ENCODE measurements at places on chromosomes 1 and 21.
A peak's percentile ranks its signal among the peaks of the same experiment; 100 is the strongest.

DNA sequence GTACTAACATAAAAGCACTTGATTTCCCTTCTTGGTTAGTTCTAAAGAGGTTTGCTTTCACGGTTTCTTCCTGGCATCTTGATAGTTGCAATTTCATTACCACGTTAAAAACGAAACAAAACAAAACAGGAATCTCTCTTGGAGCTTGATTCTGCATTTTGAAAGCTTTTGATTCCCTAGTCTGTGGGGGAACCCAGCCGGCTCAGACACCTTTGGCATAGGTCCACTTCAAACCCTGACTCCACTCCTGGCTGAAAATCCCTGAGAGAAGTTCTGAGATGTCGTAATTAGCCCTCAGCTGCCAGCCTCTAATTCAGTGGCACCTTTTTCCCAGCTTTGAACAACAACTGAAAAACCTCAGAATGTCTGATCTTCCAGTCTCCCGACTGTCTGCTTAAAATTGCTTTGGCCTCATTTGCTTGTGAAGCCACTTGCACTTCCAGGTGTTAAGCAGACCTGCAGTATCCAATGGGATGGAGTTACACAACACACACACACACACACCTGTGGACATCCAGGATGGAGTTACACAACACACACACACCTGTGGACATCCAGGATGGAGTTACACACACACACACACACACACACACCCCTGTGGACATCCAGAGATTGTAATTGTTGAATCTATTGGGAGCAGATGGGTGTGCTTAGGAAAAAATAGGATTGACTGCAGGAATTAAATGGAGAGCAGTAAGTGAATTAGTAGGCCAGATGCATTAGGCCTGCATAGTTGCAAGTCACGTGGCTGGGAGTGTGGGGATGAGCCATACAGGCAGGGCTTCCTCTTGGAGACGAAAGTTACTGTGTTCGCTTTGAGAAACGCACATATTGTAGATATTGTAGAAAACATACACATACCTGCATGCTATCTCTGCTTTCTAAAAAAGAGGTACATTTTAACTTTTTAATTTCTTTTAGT lies 285.6 kb upstream of the FMN2 start:
- DNase-seq: no peak

DNA sequence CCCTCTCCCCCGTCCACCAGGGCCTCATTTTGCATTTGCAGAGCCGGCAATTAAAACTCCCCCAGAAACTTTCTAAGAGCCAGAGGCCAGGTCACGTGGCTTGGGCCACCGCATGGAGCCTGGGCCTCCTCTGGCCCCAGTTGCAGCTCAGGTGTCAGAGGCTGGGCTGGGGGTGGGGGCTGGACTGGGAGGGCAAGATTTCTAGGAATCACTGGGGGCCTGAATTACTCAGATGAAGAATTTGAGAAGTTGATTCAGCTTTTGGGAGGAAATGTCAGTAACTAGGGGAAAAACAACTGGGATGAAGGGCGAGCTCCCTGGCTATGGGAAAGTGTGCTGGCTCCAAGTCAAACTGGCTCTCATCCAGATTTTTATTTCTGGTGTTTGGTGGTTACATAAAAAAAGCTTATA lies 151.0 kb downstream of the CDC7 start:
- peak; percentile 52 for DNase-seq

DNA sequence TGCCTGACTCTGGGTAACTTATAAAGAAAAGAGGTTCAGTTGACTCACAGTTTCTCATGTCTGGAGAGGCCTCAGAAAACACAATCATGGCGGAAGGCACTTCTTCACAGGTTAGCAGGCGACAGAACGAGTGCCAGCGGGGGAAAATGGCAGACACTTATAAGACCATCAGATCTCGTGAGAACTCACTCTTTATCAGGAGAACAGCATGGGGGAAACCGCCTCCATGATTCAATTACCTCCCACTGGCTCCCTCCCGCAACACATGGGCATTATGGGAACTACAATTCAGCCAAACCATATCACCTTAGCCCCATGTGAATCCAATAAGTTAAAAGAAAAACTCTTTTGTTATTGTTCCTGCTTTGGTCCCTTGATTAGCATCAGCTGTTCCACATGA lies 725.2 kb downstream of the LRRIQ3 start:
- no peak for DNase-seq

DNA sequence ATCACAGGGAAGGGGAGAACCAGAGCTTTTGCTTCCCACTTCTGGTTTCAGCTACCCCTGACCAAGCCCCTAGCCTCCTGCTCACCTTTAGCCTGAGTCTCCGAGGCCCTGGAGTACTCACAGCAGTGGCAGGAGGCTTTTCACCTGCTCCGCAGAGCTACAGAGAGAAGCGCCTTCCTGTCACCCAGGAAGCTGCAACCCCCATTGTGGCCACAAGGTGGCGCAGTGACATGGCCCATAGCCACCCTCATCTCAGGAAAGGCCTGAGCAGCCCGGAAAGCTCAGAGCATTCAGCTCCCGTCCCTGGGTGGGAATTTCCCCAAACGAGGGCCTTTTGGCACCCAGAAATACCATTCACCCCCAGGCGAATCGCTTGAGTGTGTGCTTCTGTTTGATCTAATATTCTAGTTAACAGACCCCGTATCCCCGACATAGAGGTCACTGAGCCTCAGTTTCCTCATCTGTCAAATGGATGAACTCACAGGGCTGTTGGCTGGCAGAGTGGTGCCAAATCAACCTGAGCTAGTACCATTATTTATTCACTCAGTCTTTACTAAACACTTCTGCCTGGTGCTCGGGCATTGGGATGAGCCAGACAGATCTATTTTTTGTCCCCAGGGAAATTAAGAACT lies 25.3 kb downstream of the A3GALT2 start:
- peak; percentile 82 for DNase-seq

- DNase-seq: no peak
These were observed 112.8 kb downstream of the PLPP3 start for GRCh38 chr1:56466538-56466937.

DNA sequence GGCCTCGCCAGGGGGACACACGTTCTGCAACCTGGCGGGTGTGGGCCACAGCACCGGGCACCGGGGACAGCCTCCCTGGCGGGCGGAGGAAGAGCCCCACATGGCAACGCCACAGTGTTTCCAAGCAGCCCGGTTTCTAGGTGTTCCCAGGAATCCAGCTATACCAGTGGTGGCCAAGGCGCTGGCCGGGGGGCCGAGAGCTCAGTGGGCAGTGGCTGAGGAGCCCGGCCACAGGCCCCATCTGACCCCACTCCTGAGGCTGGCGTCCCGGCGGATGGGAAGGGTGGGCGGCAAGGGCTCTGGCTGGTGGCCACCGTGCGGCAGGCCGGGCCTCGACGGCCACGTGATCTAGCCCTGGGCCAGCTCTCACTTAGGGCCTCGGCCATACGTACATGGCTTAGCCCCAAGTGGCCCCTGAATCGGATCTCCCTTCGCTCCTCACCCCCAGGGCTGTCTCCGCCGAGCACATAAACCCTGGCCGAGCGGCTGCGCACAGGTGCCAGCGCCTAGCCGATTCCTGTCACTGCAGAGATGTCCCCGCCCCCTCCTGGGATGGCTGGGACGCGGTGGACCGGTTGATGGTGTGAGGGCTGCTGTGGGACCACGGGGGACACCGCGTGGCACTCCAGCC lies 68.7 kb downstream of the MORN1 start:
- DNase-seq: no peak

DNA sequence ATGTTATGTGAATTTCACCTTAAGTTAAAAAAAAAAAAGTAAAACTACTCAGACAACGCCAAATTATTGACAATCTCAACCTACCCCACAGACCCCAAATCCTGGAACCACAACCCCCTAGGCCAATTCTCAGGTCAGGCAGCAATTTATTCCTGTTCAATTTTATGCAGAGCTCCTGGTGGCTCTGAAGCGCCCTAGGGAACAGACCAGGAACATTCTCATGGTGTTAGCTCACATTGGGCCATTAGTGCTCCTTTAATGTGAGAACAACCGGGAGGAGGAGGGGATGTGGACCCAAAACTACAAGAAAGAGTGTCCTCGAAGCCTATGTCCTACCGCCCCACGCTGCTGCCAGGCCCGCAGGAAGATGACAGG lies 403 bp upstream of the PSEN2 start:
- DNase-seq: peak; percentile 53

DNA sequence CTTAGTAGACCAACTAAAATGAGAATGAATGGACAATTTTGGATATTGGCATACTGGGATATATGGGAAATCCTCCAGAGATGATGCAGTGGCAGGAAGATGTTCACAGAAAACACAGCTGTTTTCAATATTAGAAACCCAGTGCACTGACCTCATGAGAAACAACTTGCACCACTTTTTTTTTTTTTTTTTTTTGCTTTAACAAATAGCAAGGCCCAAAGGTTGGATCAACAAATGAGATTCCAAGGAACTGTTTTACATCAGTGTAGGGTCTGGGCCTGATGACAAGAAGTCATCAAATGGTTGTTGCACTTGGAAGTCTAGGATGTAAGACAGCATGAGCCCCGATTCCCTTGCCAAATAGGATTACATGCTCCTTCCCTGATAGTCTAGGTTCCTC lies 110.7 kb downstream of the SLC25A24 start:
- peak; percentile 0 for DNase-seq

GRCh38 chr1:193141804-193142203 lies 20.0 kb downstream of the CDC73 start:
- DNase-seq: no peak

DNA sequence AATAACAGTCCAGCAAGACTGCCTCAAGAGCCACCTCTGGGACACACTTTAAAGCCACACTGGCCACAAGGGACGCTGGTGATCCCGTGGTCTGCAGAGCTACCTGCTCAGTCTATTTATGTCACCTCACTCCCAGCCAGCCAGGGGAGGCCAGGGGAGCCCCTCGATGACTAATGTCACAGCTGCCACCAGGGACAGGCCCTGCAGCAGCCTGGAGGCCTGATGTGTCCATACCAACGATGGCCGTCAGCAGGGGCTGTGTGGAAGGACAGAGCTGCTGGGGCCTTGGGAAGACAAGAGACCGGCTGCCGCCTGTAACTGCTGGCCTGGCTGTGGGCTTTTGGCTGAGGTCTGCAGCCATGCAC lies 71.0 kb downstream of the SIK1 start:
- no peak for DNase-seq

- DNase-seq: no peak
These were observed 21.7 kb downstream of the RHBG start for GRCh38 chr1:156390469-156391365.

DNA sequence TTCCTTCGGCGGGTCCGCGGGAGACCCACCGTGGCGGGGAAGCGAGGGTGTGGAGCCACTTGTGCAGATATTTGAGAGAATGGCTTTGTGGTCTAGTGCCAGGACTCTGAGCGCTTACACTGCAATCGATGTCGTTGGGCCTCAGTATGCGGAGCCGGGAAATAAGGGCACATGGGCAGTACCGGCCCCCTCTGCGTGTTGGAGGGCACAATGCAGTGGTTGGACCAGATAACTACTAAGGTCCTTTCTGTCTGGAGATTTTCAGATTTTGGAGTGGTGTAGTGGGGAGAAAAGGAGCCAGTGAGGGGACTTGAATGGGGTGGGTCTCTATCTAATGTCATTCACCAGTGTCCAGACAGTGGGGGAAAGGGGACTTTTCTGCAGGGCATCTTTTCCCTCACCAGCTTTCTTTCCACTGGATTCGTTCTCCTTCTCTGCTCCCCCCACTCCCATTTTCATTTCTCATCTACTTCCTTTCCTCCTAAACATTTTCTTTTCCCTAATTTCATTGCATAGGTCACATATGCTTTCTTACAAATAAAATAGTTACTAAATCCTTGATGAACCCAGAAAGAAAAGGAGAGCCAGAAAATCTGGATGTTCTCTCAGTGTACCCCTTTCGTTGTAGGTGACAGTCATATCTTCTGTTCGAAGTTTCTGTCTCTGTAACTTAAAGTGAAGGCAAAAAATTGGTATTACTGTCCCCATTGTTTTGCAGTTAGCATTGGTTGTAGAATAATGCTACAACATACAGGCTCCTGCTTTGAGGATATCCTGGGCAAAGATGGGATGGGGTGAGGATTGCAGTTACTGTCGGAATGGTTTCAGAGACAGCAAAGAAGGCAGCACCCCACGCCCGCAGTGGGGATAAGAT lies 1.4 kb downstream of the ATF3 start:
- DNase-seq: peak; percentile 39
